Skeletal muscle cell (primary cell): ENCODE measurements at places on chromosomes 6 and 20.

GRCh38 chr6:33071569-33071968, 1.9 kb downstream of the HLA-DPA1 start:
- DNase-seq = no peak

GRCh38 chr6:166586424-166587156, at the start of gene RAMACL:
Gene RAMACL (minus strand): TSS chr6:166586678. CDS start chr6:166586477, 201 bp downstream.
- no peak for DNase-seq

- no peak for DNase-seq
Observed at GRCh38 chr20:45008521-45009049, 42.3 kb downstream of the STK4 start.

DNA sequence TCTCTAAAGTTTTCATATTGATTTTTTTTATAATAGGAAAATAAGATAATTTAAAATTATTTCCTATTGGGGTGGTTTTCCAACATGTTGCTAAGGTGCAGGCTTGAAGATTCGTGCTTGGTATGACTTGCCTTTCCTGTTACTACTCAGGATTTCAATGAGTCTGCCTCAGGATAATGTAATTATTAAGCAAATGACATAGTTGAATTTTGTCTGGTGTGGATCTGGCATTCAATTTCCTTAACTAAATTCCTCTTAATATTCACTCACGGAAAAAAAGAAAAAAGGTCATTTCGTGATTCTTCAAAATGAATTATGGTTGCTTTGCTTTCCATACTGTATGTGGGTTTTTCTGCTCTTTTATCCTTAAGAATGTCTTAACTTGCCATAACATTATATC, 9.3 kb upstream of the FILIP1 start:
- DNase-seq = no peak

- no peak for DNase-seq
Observed at GRCh38 chr6:135604035-135604860, 106.7 kb upstream of the AHI1 start.

DNA sequence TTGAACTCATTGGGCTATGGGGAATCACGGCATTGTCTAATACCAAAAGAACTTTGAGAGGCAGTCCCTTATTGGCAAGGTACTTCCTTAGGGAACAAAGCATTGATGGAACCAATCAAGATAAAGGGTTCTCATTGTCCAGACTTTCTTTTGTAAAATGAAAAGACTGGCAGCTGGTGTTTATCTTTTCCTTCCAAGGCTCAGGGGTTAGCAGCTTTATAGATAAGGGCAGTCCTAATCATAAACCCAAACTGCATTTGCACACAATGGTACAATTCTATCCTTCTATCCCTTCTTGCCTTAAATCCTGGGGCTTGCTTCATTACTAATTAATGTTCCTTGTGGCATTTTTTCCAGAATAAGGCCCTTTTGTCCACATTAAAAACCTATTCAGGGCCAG, 28.6 kb downstream of the CDK19 start:
- no peak for DNase-seq

DNA sequence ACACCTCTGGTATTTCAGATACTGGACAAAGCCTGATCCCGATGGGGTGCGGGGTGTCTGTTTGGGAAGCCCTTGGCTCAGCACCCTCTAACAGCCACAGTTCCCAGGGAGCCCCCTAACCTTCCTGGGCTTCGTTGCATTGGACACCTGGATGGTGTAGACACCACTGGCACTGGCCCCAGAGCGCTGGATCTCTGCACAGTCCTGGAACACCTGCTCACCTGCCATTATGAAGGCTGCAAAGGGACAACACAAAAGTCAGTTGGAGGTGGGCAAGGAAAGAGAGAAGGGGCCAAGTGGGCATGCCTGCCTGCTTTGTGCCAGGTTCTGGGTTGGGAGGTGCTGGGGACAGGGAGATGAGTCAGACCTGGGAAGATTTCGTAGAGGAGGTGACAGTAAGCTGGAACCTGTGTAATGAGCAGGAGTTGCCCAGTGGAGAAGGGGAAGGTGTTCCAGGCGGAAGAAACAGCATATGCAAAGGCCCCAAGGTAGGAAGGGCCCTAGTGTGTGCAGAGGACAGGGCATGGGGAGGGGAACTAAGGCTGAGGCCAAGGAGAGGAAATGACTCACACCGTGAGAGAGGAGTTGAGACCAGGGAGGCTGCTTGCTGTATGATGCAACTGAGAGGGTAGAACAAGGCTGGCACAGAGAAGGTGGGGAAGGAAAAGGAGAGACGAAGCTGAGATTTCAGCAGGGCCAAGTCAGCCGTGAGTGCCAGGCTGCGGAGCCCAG, 34.9 kb downstream of the ANGPT4 start:
- no peak for DNase-seq
